ENCODE measurements at places on chromosomes 4 and X.

DNA sequence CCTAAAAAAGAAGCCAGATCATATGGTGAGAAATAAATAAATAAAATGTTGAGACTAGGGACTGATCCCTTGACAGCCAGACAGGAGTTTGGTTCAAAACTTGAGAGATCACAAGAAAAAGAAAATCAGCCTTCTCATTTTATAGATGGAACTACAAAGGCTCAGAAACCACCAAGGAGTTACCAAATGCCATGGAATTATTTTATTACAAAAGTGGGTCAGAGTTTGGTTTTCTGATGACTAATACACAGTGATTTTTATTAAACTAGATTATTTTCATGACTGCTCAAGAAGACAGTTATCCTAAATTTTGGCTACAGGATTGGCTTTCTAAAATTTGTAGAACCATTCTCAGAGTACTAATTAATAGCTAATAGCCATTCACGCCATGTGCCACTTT lies 6.2 kb downstream of the CXCL1 start:
- DNase-seq = no peak

GRCh38 chrX:80667967-80668366 lies 141.7 kb downstream of the BRWD3 start:
- no peak for DNase-seq

DNA sequence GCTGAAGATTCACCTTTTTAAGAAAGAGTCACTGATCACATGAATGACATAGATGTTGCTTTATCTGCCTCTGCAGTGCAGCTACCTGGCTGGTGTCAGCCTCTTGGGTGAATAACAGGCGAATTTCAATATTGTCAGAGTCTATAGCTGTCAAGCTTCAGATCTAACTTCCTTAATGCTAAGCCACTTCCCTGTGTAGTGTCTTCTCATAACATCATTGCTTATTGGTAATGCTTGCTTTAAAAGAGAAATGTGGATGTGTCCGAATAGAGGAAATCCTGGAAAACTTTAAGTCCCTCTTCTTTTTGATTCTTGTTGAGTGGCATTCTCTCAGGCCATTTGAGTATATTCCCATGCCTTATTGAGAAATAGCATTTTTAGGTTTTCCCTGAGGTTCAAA lies 7.3 kb upstream of the IGFBP7 start:
- DNase-seq = no peak

GRCh38 chr4:38177641-38178391 lies 217.6 kb downstream of the PTTG2 start:
- no peak for DNase-seq

DNA sequence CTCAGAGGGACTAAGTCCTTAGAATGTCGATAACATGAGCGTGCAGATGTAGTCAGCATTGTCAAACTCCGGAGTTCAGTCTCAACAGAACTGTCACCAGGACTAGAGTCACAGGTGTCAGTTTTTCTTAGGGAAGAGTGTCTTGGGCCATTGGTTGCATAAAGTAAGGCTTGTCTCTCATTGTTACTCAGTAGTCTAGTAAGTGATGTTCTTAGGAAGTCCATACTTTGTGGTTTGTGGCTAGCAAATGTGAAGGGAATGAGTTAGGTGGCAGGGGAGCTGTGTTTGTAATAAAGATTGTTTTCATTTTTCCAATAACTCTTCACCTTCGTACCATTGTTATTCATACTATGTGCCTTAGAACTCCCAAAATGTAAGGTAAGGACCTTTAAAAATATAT lies 119.6 kb downstream of the AFF2 start:
- no peak for DNase-seq

DNA sequence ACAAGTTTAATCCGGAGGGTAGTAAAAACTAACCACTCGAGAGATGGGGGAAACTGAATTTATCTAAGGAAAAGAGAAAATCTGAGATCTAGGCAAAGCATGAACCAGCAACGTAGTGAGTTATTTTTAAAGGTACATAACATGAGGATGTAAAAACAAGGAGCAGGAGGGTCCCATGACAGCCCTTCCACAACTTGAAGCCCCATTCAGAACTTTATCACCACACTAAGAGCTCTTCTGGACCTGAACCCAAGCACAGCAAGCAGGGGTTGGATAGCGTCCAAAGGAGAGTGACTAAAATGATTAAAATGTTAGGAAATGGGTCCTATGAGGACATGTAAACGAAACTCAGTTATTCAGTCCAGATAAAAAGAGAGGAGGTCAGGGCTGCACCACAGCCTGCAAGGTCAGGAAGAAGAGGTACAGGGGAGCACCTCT lies 16.2 kb downstream of the SH3RF1 start:
- peak; percentile 25 for DNase-seq

DNA sequence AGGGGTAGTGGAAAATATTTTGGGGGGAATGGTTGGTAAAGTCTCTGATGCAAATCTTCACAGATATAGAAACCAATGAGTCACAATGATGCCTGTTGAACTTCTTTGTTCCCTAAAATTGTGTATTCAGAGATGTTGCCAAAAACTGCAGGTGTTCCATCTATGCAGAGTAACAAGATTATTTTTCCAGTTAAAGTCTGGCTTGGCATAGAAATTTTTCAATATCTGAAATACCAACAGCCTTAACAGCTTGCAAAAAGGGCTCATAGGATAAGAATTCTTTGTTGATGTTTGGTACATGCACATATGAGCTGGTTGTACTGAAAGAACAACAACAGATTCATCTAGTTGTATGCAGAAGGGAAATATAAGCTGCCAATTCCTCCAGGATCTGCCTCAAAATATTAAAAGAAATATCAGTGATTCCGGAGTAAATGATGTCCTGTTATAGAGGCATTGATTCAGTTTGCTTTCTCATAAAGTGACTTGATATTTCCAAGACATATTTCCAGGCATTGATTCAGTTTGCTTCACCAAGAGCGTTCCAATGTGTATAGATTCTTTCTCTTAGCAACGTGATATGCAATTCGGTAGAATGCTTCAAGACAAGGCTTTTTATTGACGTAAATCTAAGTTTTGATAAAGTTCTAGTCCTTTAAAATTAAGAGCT lies 564.4 kb downstream of the TMA16 start:
- DNase-seq = no peak

GRCh38 chr4:153566631-153567150 lies 100.5 kb downstream of the TMEM131L start:
- no peak for DNase-seq

- no peak for DNase-seq
Observed at GRCh38 chr4:169098054-169098497, 88.0 kb upstream of the CBR4 start.

DNA sequence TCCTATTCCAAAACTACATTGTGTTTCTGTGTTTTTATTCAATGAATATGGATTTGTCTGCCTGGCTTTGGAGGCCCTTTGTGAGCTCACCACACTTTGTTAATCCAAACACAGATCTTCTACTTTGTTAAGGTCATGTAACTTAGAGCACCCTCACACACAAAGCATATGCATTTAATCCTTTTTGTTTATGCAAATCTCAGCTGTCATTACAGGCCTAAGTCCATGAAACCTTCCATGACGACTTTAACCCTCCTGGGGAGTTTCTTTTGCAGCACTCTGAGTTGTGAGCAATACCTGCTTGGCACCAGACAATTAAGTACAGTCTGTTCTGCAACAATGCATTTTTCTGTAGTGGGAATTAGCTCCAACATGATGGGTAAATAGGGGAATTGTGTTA lies 14.9 kb downstream of the CCSER1 start:
- peak; percentile 19 for DNase-seq

GRCh38 chrX:2627272-2627867 lies 63.7 kb upstream of the CD99 start:
- DNase-seq = no peak
